Activated CD4-positive, alpha-beta T cell treated with anti-CD3 and anti-CD28 coated beads for 36 hours (primary cell): ENCODE measurements at places on chromosomes 16 and 17.

GRCh38 chr17:77246110-77247047, 105.6 kb downstream of the SEC14L1 start:
- no peak for DNase-seq

GRCh38 chr17:64418506-64419339, 28.1 kb upstream of the PECAM1 start:
- no peak for DNase-seq

- no peak for DNase-seq
Observed at GRCh38 chr17:74713171-74713755, 540 bp upstream of the CD300LF start.

- no peak for DNase-seq
Observed at GRCh38 chr16:49398761-49399160, 25.2 kb downstream of the C16orf78 start.

DNA sequence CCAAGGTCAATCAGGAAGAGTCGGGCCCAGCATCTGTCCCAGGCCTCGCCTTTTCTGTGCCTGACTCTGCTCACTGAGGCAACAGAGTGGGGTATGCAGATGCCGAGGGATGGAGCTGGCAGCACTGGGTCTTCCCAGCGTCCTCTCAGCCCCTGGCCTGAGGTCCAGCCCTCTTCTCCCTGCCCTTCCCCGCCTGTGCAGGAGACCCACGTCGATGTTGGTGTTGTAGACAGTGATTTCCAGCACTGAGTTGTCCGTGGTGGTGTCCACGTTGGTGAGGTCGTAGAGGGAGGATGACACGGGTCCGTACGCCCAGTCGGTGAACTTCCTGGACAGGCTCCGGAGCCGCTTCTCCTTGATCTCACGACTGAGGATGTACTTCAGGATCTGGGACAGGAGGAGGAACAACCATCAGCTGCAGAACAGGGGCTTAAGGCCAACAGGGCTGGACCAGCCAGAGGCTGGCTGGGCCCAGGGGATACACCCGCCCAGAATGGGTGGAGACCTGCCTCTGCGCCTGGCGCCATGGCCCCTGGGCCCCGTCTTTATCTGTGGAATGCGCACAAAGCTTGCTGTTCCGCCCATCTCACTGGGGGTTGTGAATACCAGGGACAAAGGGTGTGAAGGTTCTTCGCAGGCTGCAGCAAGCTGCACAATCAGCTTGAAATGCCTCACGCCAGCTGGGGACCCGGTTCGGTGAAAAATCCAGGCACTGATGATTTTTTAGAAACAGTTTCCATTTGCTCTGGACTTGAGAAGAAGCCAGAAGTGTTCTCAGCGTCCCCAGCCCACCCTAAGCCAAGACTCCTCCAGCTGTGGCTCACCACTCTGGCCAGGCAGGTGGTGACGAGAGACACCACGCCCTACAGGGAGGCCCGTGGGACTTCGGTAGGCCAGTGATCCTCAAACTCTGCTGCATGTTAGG, 27.5 kb downstream of the TRPV3 start:
- DNase-seq: no peak

- DNase-seq: peak; percentile 19
Observed at GRCh38 chr17:40530531-40530994, 29.1 kb upstream of the TNS4 start.

- no peak for DNase-seq
Observed at GRCh38 chr16:27430512-27430911, 28.5 kb downstream of the IL21R start.

DNA sequence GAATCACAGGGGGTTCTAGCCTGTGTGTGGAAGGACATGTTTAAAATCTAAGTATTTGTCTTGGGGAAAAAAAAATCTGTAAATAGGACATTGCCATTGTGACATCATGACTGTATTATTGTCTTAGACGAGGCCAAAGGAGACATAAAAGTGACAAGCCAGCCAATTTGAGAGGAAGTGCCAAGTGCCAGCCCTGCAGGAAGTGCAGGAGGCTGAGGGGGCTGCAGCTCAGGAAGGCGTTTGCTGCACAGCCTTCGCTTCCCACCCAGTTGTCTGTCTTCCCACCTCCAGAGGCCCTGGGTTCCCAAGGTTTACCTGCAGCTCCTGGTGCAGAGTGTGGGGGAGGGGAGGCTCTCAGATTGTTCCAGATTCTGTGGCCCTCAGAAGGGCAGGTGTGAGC, 1.3 kb downstream of the ADCY7 start:
- DNase-seq: peak; percentile 47

GRCh38 chr16:4660454-4661007, 32.8 kb upstream of the NUDT16L1 start:
- peak; percentile 94 for DNase-seq

DNA sequence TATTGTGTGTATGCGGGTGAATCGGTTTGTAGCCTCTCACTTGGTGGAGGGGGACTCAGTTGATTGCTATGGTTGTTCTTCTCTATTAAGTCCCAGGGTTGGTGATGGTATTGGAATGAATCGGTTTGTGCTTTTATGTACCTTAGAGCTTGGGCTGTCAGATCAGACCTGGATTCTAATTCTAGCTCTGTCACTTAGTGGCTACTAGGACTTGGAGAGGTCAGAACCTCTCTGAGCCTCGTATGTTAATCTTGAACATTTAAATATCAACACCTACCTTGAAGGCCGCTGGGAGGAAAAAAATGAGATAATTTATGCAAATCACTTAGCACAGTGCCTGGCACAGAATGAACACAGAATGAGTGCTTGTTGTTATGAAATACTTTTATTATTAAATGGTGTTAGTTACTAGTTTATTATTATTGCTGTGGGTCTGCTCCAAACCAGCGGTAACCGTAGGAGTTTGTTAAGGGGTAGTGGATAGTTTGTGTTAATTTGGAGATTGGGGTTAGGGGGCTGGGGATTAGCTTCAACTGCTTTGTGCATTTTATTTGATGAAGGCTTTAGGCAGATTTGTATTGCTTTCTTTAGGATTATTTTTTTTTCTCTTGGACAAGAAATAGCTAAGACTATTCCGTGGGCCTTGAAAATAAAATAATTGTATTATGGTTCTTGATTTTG, 3.5 kb downstream of the KDM6B start:
- no peak for DNase-seq

DNA sequence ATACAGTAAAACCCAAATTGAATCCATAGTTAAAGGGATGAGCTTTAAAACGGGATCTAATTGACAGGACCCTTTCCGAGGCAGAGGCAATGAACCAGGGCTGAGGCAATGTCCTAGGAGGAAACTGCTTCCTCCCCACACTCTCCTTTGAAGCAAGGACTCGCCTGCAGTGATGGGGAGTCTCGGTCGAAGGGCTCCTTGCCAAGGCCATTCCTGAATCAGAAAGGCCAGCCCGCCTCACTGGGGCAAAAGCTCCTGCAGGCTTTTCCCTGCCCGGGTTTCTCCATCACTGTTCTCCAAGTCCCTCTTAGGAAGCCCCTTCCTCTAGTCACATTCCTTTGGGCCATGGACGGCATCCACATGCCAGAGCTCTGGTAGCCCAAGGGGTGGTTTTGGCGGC, 132.0 kb downstream of the RBFOX3 start:
- DNase-seq: no peak

GRCh38 chr17:59680314-59680713, 26.9 kb downstream of the PTRH2 start:
- DNase-seq: no peak

GRCh38 chr17:59155439-59156177, at the start of gene PRR11:
TSS of gene PRR11 (plus strand) at chr17:59155746. CDS start at chr17:59169753, 14,007 bp downstream.
- DNase-seq: peak; percentile 96

DNA sequence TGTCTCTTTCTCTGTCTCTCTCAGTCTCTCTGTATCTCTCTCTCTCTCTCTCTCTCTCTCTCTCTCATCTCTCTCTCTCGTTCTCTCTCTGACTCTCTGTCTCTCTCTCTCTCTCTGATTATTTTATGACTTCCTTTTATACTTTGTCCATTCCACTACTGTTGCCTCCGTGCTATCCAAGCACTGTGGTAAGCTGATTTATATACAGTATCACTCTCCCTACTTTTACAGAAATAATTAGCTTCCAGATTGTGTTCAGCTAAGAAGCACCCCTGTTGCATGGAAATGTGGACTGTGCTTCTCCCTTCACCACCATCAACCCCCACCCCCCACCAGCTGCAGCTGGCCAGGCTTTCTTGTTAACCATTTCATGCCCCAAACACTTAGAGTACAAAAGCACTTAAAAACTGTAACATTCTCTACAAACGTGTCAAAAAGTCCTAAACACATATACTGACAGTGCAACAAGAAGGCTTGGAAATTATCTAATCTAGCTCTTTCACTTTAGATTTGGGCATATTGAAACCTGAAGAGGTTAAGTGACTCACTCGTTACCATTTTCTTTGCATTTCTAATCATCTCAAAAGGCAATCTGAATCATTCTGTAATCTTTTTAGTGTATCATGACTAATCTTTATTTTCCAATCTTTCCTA, 11.6 kb upstream of the TMEM100 start:
- DNase-seq: peak; percentile 13

DNA sequence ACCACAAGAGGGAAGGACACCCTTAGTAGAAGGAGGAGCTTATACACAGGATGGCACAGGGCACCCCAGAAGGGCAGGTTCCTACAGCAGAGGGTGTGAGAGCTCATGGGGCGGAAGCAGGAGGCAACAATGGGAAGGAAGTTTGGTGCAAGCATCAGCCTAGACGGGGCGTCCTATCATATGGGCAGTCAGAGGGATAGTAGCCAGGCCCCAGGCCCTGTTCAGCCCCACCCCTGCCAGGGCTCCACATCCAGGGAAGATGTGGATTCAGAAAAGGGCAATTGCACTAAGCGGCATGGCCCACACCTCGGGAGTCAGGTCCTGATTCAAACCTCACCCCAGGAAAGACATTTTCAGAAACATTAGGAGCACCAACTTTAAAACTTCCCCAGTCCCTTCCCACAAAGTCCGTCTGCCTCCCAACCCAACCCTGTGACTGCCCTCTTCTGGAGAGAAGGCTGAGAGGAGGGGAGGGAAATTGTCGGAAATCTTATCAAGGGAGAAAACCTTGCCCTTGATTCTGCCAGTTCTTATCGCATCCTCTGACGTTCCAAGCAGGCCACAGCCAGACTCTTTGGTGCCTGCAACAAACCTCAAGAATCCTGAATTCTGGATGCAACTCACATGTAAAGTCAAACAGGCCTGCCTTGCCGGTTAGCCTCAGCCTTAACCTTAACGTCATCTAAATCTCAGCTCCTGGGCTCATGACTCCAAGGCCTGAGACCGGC, 198.8 kb upstream of the CDH5 start:
- no peak for DNase-seq

DNA sequence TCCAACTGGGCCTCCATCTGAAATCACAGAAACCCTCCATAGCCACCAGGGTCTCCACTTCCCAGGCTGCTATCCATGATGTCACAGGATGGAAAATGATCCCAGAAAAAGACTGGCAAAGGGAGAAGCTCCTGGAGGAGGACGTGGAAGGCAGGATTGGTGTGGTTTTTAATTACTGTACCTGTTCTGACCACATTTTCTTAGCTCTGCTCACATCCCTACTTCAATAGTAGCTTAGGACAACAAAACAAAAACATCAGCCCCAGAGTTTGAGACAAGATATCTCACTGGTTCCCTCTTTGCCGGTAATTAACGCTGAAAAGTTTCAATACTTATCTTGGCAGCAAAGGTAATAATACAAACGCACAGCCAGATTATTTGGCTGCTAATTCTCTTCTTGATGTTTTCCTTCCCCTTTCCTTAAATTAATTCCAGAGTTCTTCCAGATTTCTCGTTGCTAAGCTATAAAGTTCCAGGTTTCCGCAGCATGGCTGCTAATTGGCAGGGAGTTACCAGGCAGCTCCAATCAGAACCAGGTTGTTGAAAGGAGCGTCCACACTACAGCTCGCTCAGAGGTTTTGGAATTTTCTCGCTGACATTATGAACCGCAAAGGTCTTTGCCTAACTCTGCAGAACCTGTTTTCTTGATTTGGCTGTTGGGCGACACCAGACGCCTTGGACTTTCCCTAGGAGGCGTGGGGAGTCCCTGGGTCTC, 263.4 kb downstream of the MRTFB start:
- DNase-seq: no peak

DNA sequence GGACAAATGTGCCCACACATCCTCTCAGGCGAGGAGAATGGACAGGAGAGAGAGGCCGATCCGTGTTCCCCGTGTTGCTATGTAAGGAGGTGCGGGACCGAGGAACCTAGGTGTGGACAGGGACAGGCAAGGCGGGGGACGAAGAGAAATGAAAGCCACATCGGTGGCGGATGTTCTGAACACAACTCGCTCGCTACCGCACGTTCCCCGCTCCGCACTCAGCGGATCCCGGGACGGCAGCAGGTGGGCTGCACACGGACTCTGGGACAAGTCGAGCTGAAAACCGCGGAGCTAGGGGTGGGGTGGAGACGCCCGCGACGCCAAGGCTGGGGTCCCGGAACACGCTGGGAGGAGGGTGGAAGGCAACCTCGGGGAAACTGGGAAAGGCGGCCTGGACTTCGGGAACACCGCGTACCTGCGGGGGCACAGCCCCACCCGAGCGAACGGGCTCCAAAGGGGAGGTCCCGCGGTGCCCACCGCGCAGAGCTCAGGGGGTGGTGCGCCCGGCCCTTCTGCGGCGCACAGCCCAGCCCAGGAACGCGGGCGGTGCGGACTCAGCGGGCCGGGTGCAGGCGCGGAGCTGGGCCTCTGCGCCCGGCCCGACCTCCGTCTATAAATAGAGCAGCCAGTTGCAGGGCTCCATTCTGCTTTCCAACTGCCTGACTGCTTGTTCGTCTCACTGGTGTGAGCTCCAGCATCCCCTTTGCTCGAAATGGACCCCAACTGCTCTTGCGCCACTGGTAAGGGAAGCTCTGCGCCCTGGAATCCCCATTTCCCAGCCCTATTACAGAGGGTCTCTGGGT, at the start of gene MT1E:
Gene MT1E (plus strand): TSS at position 642 of the 803 bp plus-strand sequence. CDS start 71 bp downstream, at position 713.
- peak; percentile 82 for DNase-seq

DNA sequence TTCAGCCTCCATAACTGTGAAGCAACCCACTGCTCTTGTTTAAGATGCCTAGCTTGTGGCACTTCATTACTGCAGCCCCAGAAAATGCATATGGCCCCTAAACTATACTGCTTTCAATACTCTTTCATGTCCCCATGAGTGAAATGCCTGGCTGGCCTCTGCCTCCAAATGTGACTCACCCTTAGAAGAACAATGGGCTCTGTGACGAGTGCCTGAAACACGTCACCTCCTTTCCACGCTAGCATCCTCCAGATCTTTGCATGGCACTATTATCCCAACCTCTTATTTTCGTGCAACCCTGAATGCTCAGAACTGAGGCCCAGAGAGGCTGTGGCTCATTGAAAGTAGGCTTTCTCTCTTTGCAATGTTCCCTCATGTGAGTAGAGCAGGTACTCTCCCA, 233.1 kb downstream of the CBLN1 start:
- DNase-seq: no peak

GRCh38 chr17:48639982-48640857, 14.1 kb upstream of the HOXB9 start:
- no peak for DNase-seq

DNA sequence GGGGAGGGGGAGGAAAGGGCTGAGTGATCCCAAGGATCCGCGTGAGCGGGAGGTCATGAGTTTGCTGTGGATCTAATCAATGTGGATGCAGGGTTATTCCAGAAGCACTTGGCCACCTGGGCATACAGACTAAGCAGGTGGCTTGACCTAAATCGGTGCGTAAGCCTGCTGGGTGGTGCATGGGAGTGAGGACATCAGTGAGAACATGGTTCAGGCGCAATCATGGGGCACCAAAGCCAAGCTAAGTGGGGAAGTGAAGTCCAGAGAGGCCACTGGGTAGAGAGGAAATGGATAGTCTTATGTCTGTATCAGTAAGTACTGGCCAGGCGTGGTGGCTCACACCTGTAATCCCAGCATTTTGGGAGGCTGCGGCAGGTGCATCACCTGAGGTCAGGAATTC, 18.9 kb upstream of the MFSD6L start:
- no peak for DNase-seq

- peak; percentile 7 for DNase-seq
Observed at GRCh38 chr16:72921106-72921505, 126.8 kb downstream of the ZFHX3 start.

GRCh38 chr17:35666967-35667532, 64.4 kb upstream of the RASL10B start:
- DNase-seq: no peak
